HEK293T (cell line): ENCODE measurements at places on chromosomes 1 and 21.

DNA sequence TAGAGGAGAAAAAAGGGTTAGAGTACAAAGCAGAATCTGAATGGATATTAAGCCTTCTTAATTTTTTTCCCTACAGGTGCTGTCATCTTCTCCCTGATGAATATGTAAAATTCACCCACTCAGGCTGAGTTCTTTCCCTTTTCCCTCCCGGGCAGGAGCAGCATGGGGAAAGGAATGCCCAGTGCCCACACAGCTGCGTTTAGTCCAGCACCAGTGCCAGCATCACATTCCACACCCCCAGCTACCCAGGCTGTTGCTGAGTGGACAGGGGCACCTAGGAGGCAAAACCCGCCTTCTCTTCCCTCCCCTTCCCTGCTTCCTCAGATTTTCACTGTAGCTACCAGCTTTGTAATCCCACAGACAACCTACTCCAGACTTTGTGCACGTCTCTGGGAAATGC lies 3.4 kb upstream of the CADM3 start:
- DNase-seq: no peak

GRCh38 chr1:26122988-26123973 lies 11.7 kb downstream of the PDIK1L start:
- DNase-seq: no peak

DNA sequence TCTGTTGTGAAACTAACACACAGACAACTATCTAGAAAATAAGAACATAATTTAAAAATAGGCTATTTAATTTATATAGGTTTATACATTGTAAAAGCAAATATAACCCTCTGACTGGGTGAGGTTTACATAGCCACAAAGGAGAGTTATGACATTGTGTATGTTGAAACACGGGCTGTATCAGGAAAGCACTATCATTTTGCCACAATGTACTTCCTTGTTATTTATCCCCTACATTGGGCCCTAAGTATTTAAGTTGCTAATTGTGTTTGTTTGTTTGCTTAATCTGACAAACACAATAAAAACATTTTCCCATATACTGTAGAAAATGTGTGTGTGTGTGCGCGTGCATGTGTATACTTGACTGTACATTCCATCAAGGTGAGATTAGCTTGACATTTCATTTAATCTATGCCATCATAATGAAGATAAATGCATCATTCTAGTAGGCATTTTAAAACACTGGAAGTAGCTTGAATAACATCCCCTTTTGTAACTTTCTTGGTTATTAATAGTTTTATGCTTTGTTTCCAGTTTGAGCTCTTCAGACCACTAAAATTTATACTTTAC lies 72.1 kb downstream of the RGS13 start:
- DNase-seq: no peak

- no peak for DNase-seq
Measured at GRCh38 chr1:117493906-117494305, 111.9 kb upstream of the TENT5C start.

GRCh38 chr1:19725606-19726005 lies 60.9 kb downstream of the HTR6 start:
- DNase-seq: no peak

DNA sequence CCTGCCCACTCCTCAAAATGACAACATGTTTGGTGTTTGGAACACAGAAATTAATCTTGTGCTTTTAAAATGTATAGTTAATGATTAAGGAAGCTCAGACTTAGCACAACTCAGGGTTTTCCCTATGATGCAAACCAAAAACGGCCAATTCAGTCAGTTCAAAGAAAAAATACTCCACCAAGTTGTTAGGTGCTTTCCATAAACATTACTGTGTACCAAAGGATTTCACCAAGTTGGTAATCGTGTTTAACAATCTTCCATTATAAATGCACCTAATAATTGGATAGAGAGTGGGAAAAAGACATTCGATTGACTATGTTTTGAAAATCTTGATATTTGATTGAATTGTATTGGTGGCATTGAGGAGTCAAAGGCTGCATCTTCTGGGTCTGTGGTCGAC lies 33.3 kb upstream of the DUSP10 start:
- no peak for DNase-seq

DNA sequence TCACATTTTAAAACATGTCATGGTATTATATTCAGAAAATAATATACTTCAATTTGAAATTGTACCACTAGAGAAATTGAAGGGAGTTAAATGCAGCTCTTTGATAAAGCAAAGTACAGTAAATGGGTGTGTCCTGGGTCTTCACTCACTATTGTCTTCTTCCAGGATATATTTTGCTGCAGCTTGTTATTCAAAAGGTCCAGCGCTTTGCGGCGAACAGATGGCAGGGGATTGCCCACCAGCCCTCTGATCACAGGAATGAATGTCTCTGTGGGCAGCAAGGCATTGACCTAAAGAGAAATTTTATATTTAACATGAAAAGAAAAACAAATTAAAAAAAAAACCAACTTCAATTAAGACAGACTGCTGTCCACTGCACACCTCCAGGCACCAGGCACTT lies 35.1 kb downstream of the LGALS8 start:
- DNase-seq: no peak

DNA sequence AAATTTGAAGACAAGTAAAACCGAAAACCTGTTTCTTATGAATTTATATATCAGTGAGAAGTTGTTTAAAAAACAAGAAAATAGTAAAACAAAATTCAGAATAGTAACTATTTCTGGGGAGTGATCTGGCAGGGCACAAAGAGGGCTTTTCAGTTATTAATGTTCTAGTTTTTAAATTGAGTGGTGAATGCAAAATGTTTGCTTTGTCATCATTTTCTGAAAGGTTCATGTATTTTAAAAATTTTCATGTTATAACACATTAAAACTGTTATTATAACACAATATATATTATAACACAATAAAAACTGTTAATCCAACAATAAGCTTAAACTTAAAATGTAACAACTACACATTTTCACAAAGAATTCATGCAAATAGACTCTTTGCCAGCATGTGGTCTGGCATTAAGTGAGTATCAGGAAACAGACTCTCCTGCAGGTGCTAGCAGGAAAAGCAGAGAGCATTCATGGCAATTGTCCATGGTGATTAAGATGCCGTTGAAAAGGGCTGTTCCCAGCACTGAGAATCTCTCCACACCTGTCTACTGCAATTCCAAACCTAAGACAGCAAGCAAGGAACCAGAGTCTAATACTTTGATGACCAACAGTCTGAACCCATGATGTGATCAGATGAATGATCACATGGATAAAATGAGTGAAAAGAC lies 204.9 kb downstream of the TBX15 start:
- no peak for DNase-seq

DNA sequence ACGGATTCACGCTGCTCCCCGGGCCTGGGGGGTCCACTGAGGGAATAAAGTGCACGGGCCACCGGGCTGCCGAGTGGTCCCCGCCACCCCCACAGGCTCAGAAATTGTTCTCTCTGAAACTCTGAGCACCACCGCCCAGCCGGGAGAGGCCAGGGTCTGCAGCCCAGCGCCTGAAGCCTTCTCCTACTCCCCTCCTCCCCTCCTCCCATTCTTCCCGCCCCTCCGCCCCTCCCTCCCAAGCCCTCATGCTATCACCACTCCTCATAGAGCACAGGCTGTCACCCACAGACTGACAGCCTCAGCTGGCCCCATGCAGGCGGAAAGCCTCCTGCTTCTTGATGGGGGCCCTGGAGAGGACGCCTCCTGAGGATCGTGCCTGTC lies 707 bp upstream of the GPR153 start:
- no peak for DNase-seq
